ENCODE measurements at places on chromosomes 6 and 20.

DNA sequence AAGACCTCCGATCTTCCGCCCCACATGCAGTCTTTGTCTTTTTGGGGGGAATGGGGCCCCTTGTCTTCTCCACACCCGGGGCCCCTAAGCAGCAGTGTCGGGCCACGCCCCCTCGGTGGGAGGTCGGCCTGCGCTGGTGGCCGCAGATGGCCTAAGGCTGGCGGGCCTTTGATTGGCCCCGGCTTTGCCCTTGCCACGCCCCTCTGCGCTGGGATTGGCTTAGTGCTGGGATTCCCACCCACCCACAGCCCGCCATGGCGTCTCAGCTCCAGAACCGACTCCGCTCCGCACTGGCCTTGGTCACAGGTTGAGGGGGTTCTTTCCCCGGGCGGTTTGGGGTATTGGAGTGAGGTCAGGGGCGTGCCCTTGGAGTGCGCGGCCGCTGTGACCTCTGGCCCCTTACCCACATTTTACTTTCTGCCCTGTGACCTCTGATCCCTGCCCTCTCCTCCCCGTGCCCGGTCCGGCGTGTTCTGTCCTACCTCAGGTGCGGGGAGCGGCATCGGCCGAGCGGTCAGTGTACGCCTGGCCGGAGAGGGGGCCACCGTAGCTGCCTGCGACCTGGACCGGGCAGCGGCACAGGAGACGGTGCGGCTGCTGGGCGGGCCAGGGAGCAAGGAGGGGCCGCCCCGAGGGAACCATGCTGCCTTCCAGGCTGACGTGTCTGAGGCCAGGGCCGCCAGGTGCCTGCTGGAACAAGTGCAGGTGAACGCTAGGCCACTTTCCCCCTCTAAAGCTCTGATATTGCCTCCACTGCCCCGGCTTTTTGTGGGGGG, at the start of gene HSD17B8:
Gene HSD17B8 (plus strand): TSS at position 241 of the 776 bp plus-strand sequence. CDS start 14 bp downstream, at position 255.
- DNase-seq: peak; percentile 90

DNA sequence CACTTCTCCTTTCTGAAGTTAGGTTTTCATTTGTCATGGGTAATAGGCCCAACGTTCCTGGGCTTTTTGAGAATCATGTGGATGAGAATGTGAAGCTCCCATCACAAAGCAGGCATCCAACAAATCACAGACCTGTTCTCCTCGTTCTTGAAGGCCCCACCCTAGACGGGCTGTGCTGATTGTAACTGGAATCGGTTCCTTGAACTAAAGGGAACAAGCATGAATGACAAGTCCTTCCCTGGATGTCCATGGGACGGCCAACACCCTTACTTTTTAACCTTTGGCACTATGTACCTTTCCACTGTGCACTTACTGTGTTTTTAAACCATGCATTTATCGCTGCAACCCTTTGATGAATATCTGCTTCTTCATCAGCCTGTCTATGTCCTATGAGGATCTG, 438.2 kb downstream of the CD83 start:
- no peak for DNase-seq

DNA sequence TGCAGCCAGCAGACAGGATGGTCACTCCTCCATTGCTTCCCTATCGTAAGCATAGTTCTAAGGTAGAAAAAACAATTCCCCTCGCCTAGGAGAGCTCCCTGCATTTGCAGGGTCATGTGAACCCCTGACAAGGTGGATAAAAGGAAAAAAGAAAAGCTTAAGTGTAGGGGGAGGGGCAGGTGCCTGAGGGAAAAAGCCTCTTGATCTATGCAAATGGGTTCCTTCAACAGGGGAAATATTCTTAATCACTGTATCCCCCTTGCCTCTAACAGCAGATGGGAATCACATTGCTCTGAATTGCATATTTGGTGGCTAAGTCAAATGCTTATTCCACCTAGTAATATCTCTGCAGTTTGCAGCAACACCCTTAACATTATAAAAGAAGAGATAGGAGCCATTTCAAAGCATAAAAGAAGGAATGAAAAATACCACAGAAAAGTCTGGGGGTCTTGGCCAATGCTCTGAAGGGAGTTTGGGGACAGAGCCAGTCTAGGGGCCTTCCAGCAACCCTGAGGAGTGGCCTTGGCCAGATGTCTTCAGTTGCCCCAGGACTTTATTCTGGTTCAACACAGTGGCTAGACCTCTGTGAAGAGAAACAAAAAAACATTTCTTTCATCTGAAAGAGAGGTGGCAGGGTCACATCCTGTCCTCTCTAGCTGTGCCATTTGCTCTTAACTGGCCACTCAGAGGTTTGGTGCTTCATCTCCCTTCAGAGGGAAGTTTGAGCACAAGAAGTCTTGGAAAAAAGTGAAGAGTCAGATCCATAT, 660.4 kb upstream of the GJE1 start:
- DNase-seq: no peak

DNA sequence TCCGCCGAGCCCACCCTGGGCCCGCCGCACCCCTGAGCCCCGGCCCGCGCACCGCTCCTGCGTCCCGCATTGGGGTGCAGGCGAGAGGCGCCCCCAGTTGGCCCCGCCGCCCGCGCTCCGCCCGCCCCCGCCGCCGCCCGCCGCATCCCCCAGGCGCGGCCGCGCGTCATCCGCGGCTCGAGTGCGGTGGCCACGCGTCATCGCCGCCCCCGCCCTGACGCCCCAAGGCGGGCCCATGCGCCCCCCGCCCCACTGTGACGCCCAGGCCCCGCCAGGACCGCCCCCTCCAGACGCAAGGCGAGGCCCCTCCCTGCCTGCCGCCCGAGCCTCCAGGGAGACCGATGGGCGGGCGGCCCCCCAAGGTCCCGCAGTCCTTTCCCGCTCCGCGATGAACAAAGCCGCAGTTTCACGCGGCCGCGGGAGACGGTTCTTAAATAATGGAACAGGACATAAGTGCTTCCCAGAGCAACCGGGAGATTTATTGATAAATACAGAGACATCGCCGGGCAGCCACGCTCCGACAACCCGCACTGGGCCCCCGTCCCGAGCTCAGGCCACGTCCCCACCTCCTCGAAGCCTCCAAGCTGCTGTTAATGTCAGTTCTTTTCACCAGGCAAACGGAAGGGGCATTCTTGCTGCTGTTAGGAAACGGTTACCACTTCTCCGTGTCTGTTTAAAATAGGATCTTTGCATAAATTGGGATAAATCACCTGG, at the start of gene ANKRD60:
Gene ANKRD60 (minus strand): TSS at position 170 of the 714 bp plus-strand sequence. CDS start 0 bp downstream, at position 170.
- peak; percentile 59 for DNase-seq

DNA sequence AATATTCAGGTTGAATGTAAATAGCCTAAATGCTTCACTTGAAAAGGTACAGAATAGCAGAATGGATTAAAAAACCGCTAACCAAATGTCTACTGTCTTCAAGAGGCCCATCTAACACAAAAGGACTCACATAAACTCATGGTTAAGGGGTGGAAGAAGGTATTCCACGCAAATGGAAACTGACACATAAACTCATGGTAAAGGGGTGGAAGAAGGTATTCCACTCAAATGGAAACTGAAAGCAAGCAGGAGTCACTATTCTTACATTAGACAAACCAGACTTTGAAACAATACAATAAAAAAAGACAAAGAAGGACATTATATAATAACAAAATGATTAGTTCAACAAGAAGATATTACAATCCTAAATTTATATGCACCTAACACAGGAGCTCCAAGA, 38.3 kb upstream of the PKIB start:
- DNase-seq: no peak

GRCh38 chr6:39073471-39074355, 25.1 kb downstream of the GLP1R start:
- DNase-seq: no peak

DNA sequence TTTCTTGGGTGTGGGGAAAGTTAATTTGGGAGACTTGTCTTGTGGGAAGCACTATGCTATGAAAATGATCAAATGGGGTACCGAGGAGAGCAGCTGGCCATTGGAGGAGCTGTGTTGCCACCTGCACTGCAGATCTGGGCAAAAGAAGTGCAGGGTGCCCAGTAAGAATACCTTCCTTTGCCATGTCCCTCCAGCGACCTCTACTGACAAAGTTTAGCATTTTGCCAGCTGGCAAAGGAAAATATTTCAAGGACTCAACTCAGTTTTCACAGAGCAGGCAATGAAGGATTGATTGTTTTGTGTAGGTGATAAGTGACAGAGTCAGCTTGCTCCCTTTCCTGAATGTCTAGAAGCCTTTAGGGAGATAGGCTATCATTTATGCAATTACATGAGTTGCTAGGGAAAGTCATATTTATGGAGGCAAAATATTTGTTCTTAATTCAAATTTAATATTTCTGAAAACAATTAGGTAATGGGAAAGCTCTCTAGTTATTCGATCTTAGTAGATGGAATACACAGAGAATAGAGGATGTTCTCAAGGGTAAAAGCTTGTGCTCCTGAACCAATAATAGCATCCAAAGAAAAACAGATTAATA, 118.4 kb downstream of the FARS2 start:
- DNase-seq: no peak

GRCh38 chr6:45706319-45706718, 309.3 kb downstream of the CLIC5 start:
- no peak for DNase-seq

DNA sequence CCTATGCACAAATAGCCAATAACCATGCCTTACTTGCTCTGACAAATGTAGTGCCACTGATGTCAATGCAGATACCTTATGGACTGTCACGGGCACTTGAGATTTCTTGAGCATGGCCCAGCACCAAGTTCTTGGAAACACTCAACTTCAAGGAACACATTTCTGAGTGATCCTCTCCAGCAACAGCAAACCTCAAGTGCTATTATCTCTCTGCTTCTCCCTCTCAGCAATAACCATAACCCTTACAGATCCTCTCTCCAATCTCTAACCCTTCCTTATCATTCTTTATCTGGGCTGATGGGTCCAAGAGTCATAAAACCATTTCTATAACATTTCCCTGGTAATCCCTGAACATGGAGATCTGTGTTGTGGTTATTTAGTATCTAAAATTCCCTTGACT, 266.9 kb upstream of the STXBP5 start:
- no peak for DNase-seq

DNA sequence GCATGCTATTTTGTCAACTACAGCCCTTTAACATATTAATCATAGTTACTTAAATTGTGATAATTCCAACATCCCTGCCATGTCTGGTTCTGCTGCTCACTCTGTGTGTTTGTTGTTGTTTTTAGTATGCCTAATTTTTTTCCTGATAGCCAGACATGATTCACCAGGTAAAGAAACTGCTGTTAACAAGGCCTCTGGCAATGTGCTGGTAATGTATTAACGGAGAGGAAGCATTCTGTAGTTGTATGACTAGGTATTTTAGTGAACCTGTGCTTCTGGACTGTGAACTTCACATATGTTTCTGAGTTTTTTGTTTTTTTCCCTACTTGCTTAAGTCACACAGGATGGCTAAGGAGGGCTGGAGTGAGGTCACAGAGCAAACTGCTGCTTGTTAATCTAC, 4.8 kb downstream of the DYNLT2 start:
- no peak for DNase-seq

All from stimulated activated CD4-positive, alpha-beta T cell treated with anti-CD3 and anti-CD28 coated beads, Interleukin-4, amount 100 ng/mL, for 4 hours (primary cell).